ENCODE measurements at places on chromosomes 7 and 10.

GRCh38 chr7:33448035-33448434 is 318.7 kb downstream of the BBS9 start:
- no peak for DNase-seq

DNA sequence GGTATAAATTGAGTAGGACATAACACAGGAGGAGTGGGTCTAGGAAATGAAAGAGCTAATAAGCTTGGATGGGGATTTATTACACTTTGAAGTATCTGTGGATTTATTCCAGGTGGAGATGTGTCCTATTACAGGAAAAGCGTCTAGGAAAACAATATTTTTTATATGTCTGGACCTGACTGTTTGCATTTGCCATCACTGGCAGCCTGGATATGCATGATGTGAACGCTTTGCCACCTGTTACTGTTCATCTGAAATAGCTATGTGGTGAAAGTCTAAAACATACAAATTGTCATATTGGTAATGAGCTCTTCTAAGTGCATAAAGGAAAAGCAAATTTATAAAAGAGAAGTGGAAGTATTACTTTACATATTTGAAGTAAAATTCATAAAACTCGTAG is 31.6 kb upstream of the AGMO start:
- no peak for DNase-seq

- no peak for DNase-seq
These were observed 648.1 kb downstream of the ANKRD7 start for GRCh38 chr7:118872568-118872967.

- DNase-seq: no peak
These were observed 10.8 kb upstream of the HOXA2 start for GRCh38 chr7:27112955-27113949.

DNA sequence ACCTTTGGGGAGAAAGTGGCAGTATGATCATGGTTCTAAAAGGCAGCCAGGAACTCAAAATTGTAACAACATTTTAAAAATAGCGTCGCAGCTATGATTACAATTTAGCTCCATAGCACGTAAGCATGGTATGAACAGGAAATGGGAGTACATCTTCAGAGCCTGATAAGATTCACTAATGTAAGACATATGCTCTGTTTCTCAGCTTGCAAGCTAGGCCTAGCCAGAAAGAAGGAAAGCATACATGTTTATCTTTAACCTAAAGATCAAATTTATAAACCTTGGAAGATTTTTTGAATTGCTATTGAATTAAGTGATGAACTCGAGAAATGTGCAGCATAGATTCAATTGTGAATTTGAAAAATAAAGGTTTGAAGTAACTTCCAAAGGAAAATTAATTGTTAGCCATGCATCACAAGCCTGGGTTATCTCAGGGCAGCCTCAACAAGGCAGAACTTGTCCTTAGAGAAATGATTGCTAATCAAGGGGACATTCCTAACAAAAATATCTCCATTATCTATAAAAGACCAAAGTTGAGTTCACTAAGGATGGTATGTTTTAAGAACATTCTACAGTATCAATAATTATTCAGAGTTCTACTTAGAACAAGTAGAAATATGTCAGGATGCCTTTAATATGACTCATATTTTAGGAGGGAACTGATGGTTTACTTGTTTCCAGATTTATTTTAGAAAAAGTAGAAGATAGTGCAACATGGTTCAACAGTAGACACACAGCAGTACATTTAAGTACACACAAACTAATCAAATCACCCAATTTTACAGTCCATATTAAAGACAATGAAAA is 38.8 kb upstream of the SEPTIN7 start:
- DNase-seq: no peak

DNA sequence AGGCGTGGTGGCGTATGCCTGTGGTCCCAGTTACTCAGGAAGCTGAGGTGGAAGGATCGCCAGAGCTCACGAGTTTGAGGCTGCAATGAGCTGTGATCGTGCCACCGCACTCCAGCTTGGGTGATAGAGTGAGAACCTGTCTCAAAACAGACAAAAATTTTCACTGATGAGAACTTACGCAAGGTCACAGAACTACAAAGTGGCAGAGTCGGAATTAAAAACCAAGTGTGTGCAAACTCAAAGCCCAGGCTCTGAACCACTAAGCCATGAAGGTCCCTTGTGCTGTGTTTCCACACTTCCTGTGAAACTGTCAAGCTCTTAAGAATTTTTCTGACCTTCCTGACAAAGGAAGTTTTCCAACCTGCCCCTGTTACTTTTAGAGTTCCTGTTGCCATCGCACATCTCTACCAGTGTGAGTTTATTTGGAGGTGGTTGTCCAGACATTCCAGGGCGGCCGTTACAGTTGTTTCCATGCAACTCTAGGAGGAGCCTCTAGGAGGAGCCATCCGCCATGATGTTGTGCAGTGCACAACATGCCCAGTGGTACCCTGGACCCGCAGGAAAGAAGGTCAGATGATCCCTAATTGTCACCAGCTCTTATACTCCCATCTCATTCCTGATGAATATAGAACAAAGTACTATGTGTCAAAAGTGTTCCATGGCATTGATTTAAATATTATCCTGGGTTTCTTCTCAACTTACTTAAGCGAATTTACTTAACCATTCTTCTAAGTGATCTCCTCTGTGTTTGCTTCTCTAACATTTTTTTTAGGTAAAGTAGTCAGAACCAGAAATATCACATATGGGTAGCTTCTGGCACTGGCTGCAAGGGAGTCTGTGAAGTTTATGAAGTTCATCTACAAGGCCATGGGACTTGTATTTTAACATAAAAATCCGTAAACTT is 49.0 kb upstream of the LYZL1 start:
- DNase-seq: no peak

- no peak for DNase-seq
These were observed 382.4 kb downstream of the ARL4A start for GRCh38 chr7:13069841-13070240.

DNA sequence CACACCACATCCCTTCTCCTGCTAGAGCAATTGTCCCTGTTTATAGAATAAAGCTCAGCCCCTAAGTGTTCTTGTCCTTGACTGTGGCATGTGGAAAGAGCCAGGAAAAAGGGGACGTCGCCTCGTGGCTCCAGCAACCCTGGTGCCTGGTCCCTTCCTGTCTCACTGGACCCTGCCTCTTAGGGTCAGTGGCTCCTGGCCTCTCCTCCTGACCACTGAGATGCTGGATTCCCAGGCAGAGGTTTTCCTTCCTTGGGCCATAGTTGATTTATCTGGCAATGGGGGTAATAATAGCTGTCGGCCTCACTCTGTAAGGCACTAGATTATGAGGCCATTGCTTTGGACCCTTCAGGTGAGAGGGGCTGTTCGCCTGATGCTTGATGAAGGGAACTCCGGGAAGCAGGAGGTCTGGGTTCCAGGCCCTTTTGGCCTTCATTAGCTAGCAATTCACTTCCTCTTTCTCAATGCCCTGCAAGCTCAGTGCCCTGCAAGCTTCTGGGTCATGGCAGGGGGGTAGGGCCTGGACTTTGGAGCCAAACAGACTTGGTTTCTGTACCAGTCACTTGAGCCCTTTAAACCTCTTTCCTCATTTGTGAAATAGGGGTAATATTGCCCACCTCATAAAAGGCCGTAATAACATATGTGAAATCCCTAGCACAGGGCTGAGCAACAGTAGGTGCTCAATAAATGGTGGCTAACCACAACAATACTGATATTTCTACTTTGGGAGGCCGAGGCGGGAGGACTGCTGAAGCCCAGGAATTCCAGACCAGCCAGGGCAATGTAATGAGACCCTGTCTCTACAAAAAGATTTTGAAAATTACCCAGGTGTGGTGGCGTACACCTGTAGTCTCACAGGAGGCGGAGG is 1.1 kb downstream of the ASL start:
- DNase-seq: no peak

- DNase-seq: no peak
These were observed 174.7 kb upstream of the TNS3 start for GRCh38 chr7:47756636-47757035.

- DNase-seq: no peak
These were observed 123.6 kb upstream of the SFMBT2 start for GRCh38 chr10:7534480-7534852.

DNA sequence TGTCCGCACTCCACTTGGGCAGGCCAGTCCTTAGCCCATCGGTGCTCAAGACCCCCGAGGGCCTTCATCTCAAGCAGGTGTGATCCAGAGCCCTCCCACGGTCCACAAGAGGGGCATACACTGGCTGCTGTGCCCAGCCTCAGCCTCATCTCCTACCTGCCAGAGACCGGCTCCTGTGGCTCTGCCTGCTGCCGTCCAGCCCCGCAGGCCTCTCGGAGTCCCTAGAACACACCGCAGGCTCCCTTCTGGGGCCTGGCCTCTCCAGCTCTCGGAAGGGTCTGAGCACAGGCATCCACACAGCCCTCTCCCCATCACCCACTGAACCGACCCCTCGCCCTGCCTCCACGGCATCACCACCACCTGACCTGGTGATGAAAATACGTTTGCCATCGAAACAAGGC is 147.4 kb downstream of the PRKAG2 start:
- DNase-seq: no peak

DNA sequence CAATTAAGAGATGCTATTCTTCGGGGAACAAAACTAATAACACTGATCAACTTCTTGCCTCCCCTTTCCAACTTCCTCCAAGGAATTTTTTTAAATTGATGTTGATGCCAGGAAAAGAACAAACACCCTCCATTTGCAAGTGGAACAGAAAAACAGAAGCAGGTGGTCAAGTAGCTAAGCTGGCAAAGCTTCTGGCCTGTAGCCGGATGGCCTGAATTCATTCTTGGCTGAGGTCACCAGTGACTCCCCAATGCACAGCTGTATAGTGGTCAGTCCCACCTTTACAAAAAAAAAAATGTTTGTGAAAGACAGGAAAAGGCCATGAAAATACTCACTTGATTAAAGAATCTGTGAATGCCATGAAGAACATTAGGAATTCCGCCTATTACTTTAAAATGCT is 39.1 kb downstream of the DOCK4 start:
- DNase-seq: no peak

- DNase-seq: no peak
These were observed 226.5 kb downstream of the ADK start for GRCh38 chr10:74377476-74377875.

GRCh38 chr7:117279931-117280557 is 42.8 kb downstream of the WNT2 start:
- no peak for DNase-seq
